Activated T-helper 17 cell treated with anti-CD3 and anti-CD28 coated beads, Interleukin-2, amount 50 U/mL, for 72 hours (primary cell): ENCODE measurements at places on chromosomes 2 and 18. TPM values are rescaled to one million over a fixed set of nuclear protein-coding genes. Genes with fewer than 3 reads are reported as not detected.

The SOWAHC gene
- 1.7 TPM for total RNA-seq

DNA sequence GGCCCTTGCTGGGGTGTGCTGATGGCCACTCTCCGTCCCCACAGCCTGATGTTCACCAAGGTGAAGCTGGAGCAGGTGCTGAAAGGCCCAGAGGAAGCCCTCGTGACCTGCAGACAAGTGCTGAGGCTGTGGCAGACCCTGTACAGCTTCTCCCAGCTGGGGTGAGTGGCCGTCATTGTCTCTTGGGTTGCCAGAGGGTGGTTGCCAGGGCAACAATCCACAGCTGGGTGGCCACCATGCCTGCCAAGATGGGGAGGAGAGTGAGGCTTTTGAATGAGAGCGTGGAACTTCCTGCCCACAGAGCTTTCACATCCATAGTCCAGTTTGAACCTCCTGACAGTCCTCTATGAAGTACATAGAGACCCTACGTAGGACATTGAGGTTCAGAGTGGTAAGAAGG lies 108.8 kb downstream of the STPG4 start:
- H3K27ac ChIP-seq = no peak overlapping the region
- ATAC-seq = no peak
- no peak overlapping the region for H3K4me3 ChIP-seq
- H3K27me3 ChIP-seq = no peaks in the 10 kb centered on the region
- peaks cover 6% of the 10 kb centered on the region for H3K4me1 ChIP-seq
- peaks cover 75% of the 10 kb centered on the region for H3K36me3 ChIP-seq

GRCh38 chr2:213253162-213253561 lies 31.1 kb upstream of the SPAG16 start:
- no peak overlapping the region for H3K27ac ChIP-seq
- H3K27me3 ChIP-seq = peaks cover 13% of the 10 kb centered on the region
- H3K36me3 ChIP-seq = no peaks in the 10 kb centered on the region

The ACOXL gene
- total RNA-seq = 0.34 TPM

GRCh38 chr2:25341011-25341727 lies 556 bp downstream of the DNMT3A start:
- H3K27me3 ChIP-seq = no peaks in the 10 kb centered on the region
- H3K27ac ChIP-seq = no peak overlapping the region
- H3K4me3 ChIP-seq = no peak overlapping the region
- ATAC-seq = peak; percentile 23

The INO80B gene
- 37.9 TPM for total RNA-seq
